CD4-positive, alpha-beta memory T cell (primary cell): ENCODE measurements at places on chromosomes 3 and 15. TPM values are rescaled to one million over a fixed set of nuclear protein-coding genes. Genes with fewer than 3 reads are reported as not detected.

CDC25A gene
- polyA plus RNA-seq = not detected

OR5K2 gene
- polyA plus RNA-seq = not detected

CYFIP1 gene
- 13.6 TPM for polyA plus RNA-seq

SLC28A1 gene
- not detected for polyA plus RNA-seq
